Stimulated activated CD4-positive, alpha-beta T cell treated with anti-CD3 and anti-CD28 coated beads, Interleukin-1b, Interleukin-23, amount 100 ng/mL, for 24 hours (primary cell): ENCODE measurements at places on chromosomes 16 and 17.

- no peak for DNase-seq
These were observed 9.4 kb upstream of the MYLK3 start for GRCh38 chr16:46757339-46758050.

GRCh38 chr16:68090533-68090932 is 5.4 kb downstream of the NFATC3 start:
- DNase-seq = no peak

DNA sequence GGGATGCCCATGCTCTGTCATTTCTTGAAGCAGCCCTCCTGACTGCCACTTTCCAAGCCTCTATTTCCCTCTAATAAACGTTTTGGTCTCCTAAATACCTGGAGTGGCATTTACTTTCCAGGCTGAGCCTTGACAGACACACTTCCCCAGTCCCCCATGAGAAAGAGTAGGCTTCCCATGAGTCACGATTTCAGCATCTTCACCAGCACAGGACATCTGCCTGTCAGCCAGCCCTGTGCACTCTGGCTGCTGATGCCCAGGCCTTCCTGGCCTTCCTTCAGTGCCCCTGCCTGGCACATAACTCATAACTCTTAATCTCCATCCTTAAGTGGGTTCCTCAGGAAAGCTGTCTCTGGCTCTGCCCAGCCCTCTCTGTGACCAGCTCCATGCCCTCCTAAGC is 30.8 kb upstream of the GAS7 start:
- no peak for DNase-seq

DNA sequence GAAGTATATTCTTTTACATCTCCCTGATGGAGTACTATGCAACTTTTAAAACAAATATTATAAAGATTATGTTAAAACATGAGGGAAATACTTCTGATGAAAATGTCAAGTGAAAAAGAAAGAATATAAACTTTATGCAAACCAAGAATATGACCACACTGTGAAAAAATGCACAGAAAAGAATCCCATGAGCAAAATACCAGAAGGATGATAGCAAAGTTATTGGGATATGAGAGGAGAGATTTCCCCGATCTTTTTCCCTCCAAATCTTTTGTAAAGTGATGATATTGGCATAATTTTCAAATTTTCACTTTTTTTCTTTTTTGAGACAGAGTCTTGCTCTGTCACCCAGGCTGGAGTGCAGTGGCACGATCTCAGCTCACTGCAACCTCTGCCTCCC is 36.6 kb upstream of the SMURF2 start:
- no peak for DNase-seq

DNA sequence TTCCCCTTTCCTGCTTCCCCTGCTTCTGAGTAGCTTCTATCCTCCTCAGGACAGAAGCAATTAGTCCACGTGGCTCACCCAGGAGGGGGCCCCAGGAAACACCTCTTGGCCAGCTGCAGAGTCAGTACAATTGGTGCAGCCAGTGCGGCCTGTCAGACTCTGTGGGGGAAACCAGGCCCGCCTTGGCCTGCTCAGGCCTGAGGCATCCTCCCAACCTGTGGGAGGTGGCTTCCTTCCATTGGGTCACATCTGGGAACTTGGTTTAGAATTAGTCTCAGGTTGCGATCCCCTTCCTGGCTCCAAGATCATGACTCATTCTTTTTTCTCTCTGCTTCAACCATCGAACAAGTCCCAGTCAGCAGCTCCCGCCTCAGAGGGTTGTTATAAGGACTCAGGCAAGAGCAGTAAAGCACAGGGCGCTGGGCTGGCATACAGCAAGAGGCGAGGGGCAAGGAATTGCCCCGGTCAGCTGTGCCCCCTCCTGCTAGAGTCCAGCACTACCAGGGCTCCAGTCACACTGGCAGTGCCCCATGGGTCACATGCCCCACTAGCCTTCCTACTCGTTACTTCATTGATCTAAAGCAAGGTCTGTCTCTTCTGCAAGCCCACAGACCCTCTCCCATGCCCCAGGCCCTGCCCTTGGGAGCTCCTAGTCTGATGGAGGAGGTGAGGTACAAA is 8.1 kb upstream of the EPX start:
- no peak for DNase-seq

GRCh38 chr17:80598813-80599545 is 54.3 kb downstream of the RPTOR start:
- no peak for DNase-seq

- no peak for DNase-seq
These were observed 1.4 kb downstream of the NT5M start for GRCh38 chr17:17304521-17304985.

- no peak for DNase-seq
These were observed 1.8 kb upstream of the RARA start for GRCh38 chr17:40307001-40307730.

GRCh38 chr17:44389723-44390202 is 314 bp upstream of the ITGA2B start:
- DNase-seq = no peak

DNA sequence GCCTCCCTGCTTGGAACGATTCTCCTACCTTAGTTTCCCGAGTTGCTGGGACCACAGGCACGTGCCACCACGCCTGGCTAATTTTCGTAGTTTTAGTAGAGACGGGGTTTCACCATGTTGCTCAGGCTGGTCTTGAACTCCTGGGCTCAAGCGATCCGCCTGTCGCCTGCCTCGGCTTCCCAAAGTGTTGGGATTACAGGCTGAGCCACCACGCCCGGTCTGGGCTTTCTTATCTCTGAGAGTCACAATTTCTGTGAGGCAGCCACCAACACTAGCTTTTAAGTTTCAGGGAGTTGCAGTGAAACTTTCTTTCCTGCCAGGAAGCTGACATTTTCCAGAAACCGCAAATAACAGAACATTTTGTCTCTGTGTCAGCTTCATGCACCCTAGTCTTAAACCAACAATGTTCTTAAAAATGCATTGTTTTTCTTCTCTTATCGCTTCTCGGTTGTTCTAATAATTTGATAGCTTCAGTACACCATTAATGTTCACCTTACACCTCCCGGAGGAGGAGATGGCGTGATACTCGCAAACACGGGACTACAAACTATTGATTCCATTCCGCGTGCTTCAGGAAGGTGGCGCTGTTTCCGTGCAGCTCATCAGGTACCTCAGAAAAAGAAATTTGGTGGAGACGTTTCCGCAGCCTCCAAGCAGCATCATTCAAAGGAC is 7.4 kb upstream of the DHRS7B start:
- no peak for DNase-seq

DNA sequence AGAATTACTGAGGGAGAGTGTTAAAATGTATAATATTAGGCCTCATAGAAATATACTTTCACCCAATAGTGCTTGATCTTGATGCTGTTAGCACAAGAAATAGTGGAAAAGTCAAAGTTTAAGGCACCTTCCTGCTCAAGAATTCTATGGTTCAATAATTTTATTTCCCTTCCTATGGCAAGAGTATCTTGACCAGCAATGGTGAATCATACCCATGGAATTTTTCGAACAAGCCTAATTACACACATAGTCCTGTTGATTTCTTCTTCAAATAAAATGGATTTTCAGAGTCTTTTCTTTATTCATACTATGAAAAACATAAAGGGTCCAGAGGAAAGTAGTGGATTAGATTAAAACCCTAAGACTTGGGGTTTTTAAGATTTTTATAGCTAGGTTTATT is 810.6 kb downstream of the CDH11 start:
- DNase-seq = no peak

GRCh38 chr16:1223355-1224214 is 1.5 kb downstream of the TPSG1 start:
- DNase-seq = no peak

DNA sequence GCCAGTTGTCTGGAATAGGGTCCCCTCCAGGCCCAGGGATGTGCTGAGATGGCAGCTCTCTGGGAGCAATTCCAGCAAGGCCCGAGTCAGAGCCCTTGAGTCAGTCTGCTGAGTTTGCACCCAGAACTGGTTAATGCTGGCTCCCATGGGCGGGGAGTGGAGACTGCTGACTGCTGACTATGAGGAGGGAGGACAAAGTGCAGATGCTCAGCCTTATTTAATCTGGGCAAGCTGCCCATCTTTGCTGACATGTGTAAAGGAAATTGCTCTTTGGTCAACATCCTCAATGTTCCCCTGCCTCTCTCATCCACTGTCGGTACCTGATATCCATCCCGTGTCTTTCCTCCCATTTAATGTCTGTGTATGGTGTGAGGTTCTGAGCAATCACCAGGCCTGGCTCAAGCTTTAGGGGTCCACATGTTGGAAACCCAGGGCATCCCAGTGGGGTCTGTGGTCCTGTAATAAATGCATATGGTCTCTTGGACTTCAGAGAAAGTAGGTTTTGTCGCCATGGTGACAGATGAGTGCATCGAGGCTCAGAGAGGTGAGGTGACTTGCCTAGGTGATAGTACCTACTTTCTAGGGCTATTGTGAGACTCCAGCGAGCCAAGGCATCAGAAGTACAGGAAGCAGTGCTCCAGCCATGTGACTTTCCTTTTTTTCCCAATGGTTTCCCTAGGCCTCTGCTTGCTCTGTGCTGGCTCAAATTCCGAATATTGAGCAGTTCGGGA is 20.0 kb upstream of the RNF135 start:
- DNase-seq = no peak

- no peak for DNase-seq
These were observed 8.7 kb upstream of the ADAMTS18 start for GRCh38 chr16:77443357-77444146.

- no peak for DNase-seq
These were observed 168.0 kb upstream of the RPH3AL start for GRCh38 chr17:520447-521182.

GRCh38 chr16:11319529-11320146 is 25.6 kb upstream of the RMI2 start:
- DNase-seq = no peak

GRCh38 chr17:48854774-48855476 is 24.1 kb downstream of the CALCOCO2 start:
- DNase-seq = no peak

DNA sequence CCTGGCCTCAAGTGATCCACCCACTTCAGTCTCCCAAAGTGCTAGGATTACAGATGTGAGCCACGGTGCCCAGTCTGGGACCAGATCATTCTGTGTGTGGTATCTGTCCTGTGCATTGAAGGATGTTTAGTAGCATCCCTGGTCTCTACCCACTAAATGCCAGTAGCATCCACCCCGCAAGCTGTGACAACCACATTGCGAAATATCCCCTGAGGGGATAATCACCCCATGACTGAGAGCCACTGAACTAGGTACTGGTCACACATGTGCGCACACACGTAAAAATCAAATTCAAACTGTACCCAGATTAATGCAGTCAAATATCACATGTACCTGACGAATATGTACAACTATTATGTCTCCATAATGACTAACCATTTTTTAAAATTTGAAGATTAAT is 35.8 kb downstream of the TEKT5 start:
- DNase-seq = no peak

DNA sequence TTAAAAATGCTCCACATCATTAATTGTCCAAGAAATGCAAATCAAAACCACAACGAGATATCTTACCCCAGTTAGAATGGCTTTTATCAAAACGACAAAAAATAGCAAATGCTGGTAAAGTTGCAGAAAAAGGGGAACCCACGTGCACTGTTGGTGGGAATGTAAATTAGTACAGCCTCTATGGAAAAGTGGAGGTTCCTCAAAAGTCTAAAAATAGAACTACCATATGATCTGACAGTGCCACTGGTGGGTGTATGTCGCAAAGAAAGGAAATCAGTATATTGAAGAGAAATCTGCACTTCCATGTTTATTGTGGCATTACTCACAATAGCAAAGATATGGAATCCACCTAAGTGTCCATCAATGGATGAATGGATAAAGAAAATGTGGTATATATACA is 38.2 kb upstream of the ZFHX3 start:
- no peak for DNase-seq

GRCh38 chr16:25060920-25061319 is 45.8 kb upstream of the ARHGAP17 start:
- DNase-seq = no peak

- no peak for DNase-seq
These were observed 21.7 kb downstream of the KNOP1 start for GRCh38 chr16:19696328-19696727.

GRCh38 chr16:79186196-79186595 is 414.3 kb downstream of the MAF start:
- no peak for DNase-seq

DNA sequence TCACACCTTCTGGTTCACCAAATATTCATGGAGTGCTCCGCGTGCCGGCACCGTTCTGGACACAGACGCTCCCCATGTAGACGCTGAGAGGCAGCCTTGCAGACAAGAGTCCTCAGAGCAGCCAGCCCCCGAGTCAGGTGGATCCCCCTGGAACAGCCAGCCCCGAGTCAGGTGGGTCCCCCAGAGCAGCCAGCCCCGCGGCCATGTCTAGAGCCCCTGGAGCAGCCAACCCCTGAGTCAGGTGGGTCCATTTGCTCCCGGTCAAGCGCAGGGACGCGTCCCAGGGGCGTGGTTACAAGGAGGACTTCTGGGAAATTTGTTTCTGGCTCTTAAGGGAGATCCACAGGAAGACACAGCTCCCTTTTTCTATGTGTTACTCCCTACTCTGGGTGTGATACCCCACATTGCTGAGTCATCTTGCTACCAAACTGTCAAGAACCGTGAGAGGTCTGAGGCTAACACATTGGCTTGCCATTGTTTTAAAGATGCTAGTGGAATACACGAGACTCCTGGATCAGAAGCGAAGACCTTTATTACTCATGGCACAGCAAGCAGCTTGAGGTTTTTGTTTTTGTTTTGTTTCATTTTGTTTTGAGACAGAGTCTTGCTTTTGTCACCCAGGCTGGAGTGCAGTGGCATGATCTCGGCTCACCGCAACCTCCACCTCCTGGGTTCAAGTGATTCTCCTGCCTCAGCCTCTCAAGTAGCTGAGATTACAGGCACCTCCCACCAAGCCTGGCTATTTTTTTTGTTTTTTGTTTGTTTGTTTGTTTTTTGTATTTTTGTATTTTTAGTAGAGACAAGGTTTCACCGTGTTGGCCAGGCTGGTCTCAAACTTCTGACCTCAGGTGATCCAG is 43.3 kb upstream of the CBFA2T3 start:
- DNase-seq = no peak

- no peak for DNase-seq
These were observed 353.1 kb downstream of the FOXL1 start for GRCh38 chr16:86931410-86931941.

- no peak for DNase-seq
These were observed 43.2 kb downstream of the RAB11FIP4 start for GRCh38 chr17:31434727-31435050.

- no peak for DNase-seq
These were observed 17.6 kb upstream of the NKD1 start for GRCh38 chr16:50530277-50531236.

DNA sequence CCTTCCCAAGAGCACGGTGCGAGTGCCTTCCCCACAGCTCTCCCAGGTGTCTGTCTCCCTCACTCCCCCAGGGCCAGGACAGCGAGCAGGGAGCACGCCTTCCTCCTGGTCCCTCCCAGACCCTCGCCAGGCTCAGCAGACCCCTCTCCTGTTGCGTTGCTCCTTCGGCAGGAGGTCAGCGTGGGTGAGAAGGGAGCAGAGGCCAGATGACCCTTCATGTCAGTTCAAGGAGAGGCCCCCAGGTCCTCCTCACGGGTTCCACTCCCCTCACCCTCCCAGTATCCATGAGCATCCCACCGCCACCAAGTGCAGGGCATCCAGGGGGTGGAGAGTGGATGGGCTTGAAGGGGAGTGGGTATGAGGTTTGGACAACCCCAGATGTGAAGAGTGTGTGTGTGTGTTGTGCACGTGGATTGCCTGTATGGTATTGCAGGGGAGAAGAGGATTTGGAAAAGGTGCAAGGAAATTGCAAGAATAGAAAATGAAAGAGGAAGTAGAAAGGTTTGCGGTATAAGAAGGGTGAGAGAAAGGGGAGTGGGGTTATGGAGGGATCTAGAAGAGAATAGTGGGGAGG is 17.7 kb downstream of the SGCA start:
- no peak for DNase-seq

- no peak for DNase-seq
These were observed 39.2 kb upstream of the ARL4D start for GRCh38 chr17:43359469-43360110.

- DNase-seq = no peak
These were observed 1.1 kb downstream of the CHTF8 start for GRCh38 chr16:69131167-69131838.
